ENCODE measurements at places on chromosomes 5 and 9.

DNA sequence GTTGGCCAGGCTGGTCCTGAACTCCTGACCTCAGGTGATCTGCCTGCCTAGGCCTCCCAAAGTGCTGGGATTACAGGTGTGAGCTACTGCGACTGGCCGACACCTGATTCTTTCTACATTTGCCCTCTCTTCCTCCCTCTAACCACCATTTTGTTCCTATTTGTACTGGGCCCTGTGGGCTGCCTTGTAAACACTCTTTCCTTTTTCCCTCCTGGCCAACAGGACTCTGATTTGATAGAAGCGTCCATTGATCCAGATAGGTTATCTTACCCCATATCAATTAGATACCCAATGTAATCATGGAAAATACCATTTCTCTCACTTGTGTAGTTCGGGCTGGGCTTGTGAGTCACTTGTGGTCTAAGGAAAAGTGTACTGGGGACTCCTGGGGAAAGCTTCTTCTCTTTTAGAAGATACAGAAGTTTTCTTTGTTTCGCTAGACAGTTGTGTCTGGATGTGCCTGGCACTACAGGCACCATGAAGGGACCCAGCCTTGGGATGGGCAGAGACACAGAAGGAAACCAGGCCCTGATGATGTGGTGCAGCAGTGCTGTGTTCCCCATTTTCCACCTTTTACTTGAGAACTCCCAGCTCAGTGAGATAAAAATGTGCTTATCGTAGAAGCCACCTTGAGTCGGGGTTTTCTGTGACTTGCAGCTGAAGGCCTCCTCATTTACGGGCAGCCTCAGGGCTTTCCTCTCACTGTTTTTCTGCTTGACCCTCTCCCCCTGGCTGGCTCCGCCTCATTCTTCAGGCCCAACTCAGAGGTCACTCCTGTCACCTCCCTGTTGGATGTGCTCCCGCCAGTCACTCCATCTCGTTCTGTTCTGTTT is 32.8 kb upstream of the CPEB4 start:
- no peak for DNase-seq

- no peak for DNase-seq
These were observed 145.3 kb upstream of the RASA1 start for GRCh38 chr5:87122151-87122977.

- no peak for DNase-seq
These were observed 22.2 kb upstream of the CEP78 start for GRCh38 chr9:78213712-78214111.

DNA sequence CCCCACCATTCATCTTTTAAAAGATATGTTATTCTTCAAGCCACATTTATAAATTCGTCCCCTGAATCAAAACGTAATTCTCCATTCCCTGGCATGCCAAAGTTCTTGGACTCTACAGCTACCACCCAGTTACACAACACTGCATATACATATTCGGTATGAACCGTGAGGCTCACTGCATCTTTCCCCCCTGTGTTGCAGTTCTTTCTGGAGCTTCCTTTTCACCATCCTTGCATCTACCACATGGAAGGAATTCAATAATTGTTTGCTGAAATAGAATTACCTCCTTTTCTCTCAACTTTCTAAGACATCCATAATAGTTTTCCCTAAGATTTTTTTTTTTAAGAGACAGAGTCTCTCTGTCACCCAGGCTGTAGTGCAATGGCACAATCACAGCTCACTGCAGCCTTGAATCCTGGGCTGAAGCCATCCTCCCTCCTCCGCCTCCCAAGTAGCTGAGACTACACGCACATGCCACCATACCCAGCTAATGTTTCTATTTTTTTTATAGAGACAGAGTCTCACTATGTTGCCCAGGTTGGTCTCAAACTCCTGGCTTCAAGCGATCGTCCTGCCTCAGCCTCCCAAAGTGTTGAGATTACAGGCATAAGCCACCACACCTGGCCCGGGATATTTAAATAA is 3.3 kb downstream of the LPAR1 start:
- no peak for DNase-seq

DNA sequence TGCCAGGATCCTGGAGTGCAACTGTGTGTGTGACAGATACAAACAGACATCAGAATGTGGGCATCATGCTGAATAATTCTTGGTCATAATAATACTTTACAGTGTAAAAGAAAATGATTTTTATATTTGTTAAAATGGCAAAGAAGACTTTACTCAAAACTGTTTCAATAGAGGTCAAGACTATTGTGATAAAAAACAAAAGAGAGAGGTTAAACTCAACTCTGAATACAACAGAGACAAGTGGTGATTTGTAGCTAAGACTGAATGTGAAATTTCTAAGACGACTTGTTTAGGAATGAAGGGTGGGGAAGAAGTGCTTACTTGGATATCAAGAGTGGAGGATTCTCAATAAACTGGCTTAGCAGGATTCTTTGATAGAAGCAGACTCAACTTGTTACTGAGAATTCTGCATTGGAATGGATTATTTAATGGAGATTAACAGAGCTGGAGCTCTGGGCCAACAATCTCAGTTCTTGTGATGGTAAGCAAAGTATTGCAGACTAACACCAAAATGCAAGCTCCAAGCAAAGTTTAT is 457.4 kb upstream of the CDH18 start:
- DNase-seq, result no peak

- no peak for DNase-seq
These were observed 1819.8 kb downstream of the MAT2B start for GRCh38 chr5:165325221-165325620.

DNA sequence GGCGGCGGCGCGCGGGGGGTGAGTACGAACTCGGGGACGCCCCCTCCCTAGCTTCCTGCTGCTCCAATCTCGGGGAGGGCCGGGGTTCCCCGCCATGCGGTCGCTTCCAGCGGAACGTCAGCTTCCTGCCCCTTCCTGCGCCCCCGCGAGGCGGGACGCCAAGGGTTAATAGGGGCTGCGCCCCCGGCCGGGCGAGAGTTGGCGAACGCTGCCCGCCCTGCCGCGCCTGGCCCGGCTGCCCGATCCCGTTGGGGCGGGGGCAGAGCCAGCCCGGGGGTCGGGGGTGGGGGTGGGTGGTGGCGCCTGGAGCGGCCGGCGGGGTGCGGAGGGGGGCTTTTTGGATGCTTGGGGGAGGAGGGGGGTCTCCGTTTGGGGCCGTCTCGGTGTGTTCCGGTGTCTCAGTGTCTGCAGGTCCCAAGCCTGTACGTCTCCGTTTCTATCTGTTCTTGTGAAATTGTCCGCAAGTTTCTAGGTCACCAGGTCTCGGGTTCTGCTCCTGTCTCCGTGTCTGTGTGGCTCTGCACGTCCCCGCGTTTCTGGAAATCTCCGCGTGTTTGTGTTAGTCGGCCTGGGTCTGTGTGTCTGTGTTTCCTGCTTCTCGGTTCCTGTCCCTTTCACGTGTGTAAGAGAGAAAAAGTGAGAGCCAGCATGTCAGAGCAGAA is 789 bp downstream of the COL27A1 start:
- DNase-seq, result no peak

- DNase-seq, result no peak
These were observed 22.5 kb downstream of the POLR1E start for GRCh38 chr9:37508135-37508833.

DNA sequence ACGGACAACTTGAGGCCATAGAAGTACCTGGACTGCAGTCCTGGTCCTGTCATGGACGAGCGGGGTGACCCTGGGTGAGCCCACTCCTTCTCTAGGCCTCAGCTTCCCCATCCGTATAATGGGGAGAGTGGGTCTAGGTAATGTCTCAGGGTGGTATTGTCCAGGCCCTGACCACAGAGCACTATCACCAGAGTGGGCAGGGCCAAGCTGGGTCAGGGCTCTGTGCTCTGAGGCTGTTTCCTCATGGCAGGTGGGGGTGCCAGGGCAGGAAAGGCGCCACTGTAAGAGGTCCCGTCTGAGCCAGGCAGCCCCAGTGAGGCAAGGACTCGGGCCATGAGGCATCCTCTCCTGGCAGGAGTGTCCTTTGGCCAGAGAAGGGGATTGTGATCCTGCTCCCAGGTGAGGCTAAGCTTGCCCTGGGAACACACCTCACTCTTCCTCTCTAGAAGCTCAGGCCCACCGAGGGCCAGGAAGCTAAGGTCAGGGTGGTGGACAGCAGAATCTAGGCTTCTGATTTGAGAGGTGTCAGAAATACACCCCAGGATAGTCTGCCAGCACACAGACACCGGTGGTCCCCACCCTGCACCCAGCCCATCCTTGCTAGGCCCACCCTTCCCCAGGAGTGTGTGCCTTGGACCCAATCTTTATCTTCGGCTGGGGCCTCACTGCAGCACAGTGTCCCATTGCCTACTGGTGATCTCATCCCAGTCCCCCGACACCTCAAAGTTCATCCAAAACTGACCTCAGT is 1.5 kb upstream of the MYOZ3 start:
- no peak for DNase-seq

DNA sequence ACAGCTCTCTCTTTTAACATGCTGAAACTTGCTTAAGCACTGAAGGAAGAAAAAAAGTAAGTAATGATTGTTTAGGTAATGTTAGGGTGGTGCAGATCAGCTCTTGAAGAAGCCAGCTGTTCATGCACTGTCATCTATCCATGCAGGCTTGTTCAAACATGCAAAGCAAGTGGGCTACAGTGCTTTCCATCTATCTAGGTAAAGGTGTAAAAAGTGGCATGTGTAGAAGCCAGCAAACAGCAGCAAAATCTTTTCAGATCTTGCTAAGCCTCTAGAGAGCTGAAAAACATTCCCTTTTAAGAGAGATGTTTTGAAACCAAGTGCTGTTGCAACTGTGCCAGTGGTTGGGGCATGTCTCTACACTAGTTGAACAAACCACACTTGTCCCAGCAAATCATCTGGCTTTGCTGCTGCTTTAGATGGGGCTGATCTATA is 214.4 kb downstream of the EFNA5 start:
- no peak for DNase-seq

DNA sequence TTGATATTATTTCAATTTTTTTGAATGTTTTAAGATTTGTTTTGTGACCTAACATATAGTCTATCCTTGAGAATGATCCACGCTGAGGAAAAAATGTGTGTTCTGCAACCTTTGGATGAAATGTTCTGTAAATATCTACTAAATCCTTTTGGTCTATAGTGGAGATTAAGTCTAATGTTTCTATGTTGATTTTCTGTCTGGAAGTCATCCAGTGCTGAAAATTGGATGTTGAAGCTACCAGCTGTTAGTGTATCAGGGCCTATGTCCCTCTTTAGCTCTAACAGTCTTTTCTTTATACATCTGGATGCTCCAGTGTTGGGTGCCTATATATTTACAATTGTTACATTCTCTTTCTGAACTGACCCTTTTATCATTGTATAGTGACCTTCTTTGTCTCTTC is 422.3 kb downstream of the TMEM232 start:
- DNase-seq, result no peak

GRCh38 chr9:90996154-90997065 is 194.8 kb downstream of the SYK start:
- DNase-seq, result no peak

GRCh38 chr9:133701321-133701980 is 36.7 kb downstream of the SARDH start:
- DNase-seq, result no peak

DNA sequence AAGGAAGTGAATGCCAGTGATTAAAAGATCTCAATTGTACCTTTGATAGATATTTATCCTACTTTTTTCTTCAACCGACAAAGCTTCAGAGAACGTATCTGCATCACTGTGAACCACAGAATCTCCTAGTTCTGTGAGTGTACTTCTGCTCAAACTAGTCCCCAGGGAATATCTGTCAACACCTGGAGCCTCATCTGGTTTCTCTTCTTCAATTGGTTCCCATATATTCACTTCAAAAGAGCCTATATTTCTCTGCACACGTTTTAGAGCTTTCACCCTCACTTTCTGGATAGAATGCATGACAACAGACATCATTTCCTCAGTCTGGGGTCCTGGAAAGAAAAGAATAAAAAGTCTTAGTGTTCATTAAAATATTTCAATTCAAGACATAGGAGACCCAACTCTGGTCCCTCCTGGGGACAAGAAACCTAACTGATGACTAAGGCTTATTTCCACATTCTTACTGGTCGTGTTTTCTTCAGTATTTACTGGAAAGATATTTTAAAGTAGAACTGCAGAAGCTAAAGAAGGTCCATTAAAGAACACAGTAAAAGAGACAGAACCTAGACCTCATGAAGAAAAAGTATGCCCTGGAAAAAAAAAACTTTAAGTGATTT is 64.3 kb downstream of the CPLANE1 start:
- DNase-seq, result no peak

GRCh38 chr5:119078861-119079260 is 8.0 kb downstream of the DMXL1 start:
- DNase-seq, result no peak

GRCh38 chr5:136374003-136374402 is 8.7 kb upstream of the TRPC7 start:
- DNase-seq, result no peak

GRCh38 chr9:12934545-12935272 is 159.9 kb downstream of the LURAP1L start:
- no peak for DNase-seq

- no peak for DNase-seq
These were observed 1.8 kb upstream of the JAKMIP2 start for GRCh38 chr5:147784146-147784987.

- no peak for DNase-seq
These were observed 404.6 kb downstream of the DMRT2 start for GRCh38 chr9:1454616-1455347.

DNA sequence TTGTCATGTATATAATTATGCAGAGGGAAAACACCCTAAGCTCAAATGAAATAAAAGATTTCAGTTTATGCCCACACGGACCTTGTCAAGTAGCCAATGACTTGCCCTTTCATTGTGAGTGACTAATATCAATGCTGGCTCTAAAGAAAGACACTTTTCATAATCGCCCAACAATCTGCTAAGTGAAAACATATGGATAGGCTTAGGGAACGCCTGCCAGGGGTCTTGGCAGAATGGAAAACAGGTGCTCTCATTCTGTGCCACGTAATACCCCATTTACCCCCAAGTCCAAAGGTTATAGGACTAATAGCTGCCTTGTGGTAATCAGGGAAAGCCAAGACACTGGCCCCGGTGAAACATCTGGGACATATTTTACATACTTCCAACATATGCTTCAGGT is 157.7 kb downstream of the SLF1 start:
- DNase-seq, result no peak

DNA sequence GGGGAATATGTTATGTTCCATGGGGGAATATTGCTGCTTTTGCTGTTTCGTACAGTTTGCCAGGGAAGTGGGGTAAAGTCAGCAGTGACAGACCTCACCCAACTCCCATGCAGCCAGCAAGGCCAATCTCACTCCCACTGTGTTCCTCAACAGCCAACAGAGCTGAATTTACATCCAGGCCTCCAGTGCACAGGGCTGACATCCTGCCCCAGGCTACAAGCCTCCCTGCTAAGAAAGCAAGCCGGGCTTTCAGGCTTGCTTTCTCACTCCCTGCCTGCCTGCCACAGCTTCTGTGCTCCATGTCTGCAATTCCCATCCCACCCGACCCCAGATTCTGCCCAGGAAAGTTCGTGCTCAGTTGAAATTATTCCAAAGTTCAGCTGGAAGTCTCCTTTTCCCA is 25.5 kb upstream of the SNCAIP start:
- no peak for DNase-seq

Measured in AG09319 (cell line).